Activated CD8-positive, alpha-beta memory T cell treated with anti-CD3 and anti-CD28 coated beads for 1 hour (primary cell): ENCODE measurements at places on chromosomes 11 and 22.

DNA sequence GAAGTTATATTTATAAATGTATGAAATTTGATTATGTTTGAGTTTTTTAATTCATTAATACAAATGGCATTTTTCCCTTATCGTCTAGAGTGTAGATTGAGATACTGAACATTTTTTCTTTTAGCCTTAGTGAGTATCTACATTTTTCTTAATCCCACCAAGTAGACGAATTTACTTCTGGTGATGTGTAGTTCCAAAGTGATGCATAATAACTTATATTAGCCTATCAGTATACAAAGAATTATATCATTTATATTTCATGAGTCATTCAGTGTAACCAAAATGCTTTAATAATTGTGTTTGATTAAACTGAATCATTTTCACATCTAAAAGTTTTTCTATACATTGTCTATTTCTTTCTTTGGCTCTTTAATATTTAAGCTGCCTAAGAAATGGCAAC is 745.6 kb upstream of the LUZP2 start:
- DNase-seq = no peak

DNA sequence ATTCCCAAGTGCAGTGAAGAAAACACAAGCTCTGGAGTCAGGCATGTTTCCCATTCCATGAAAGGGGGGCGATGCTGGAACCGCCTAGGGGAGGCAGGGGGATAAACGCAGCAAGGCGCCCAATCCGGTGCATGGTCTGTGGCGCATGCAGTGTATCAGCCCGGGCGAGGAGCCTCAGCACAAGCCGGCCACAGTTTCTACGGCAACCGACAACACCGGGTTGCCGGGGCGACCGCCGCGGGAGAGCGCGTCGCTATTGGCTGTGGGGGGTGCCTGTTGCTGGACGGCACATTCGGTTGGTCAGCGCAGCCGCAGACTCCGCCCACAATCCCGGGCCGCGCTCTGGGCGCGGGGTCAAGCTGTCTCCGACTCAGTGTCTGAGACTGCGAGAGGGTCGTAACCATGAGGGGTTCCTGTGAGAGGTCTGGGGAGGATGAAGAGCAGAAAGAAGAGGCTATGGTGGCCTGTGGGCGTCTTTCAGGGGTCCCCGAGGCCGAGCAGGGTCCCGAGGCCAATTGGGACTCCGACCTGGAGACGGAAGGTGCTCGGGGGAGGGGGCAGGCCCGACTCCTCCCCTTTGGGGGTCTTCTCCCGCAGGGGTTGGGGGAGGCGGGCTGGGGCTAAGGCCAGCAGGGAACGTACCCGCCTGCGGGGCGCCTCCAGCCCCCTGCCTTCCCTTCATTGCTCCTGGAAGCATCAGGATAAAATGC is at the start of gene LRRC74B:
Gene LRRC74B (plus strand): TSS at position 362 of the 710 bp plus-strand sequence. CDS start 41 bp downstream, at position 403.
- DNase-seq = peak; percentile 17

DNA sequence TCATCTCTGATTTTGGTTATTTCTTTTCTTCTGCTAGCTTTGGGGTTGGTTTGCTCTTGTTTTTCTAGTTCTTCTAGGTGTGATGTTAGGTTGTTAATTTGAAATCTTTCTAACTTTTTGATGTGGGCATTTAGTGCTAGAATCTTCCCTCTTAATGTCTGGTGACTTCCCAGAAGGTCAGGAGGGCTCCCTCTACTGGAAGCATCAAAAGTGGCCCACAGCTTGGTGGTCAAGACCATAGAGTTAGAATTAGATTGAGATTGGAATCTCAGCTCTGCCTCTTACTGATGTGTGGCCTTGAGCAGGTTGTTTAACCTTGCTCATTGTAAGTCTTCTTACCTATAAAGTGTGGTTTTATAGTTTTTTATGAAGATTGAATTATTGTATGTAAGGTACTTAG is 99.3 kb downstream of the FDX1 start:
- DNase-seq = no peak

- no peak for DNase-seq
These were observed 119.4 kb downstream of the HIPK3 start for GRCh38 chr11:33376331-33377310.

- DNase-seq = no peak
These were observed 55.5 kb downstream of the CHRDL2 start for GRCh38 chr11:74675761-74676160.

DNA sequence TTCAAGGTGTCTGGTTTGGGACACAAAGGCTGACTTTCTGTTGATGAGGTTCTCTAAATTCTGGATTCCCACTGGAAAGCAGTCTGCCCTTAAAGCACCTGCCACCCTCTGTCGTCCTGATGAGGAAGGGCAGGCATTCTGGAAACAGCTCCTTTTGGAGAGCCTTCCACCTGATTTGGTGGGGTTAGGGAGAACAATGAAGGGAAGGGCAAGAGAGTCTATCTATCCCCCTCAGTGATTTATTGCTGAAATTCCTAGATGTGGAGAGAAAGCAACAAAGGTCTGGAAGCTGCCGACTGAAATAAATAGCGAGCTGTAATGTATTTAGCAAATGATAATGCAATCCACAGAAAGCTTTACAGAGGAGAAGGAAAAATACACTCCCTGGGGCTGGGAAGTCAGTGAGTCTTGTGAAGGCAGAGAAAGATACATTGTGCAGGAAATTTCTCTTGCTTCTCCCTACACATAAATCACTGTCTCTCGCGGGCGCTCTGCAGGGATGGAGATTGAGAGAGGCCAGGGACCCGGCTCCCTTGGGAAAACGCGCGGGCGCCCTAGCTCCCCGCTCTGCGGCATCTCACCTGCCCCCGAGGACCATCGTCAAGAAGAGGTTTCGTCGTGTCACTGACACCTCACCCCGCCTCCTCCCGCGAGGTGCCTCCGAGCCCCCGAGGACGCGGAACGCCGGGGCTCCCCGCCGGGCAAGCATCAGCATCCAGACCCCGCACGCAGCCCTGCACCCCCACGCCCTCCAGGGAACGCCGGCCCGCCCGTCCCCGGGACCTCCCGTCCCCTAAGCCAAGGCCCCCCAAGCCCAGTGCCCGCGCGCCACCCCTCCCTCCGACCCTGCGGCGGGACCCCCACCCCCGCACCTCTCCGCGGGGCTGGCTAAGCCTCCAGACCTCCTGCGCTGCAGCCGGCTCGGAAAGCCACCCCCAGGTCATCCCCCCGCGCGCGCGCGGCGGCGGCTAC is 673 bp downstream of the CDON start:
- DNase-seq = no peak

DNA sequence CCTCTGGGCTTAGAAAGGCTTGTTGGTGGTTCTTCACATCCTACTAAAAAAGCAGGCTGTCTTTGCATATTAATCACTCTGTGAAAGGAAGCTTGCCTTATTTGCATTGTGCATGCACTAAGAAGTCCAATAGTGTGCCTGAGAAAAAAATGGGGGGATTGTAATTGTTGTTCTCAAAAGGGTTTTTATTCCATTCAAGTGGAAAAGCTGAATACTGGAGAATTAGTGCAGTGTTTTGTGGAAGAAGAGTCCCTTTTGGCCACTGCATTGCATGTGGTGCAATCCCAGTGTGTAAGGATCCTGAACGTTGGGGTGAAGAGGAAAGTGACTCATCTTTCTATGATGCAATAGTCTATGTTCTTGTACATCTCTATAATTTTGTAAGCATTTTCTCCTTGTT is 16.5 kb downstream of the NCAM1 start:
- no peak for DNase-seq

- no peak for DNase-seq
These were observed 164.0 kb downstream of the TENM4 start for GRCh38 chr11:79276736-79277325.

DNA sequence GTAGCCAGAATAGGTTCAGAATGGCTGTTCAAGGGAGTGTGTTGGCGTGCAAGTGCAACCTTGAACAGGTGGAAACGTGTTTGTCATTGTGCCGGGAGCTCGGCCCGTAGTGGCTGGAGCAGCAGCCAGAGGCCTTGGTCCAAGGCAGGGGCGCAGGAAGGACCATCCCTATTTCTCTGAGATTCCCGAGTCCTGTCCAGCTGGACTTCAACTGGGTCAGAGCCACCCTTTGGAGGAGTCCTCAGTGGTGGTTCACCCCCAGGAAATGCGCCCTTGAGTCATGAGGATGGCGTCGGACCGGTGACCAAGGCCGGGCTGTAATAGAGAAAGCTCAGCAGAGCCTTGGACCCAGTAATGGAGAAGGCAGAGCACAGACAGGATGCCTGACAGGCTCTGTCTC is 1402.0 kb downstream of the BRD1 start:
- DNase-seq = no peak

DNA sequence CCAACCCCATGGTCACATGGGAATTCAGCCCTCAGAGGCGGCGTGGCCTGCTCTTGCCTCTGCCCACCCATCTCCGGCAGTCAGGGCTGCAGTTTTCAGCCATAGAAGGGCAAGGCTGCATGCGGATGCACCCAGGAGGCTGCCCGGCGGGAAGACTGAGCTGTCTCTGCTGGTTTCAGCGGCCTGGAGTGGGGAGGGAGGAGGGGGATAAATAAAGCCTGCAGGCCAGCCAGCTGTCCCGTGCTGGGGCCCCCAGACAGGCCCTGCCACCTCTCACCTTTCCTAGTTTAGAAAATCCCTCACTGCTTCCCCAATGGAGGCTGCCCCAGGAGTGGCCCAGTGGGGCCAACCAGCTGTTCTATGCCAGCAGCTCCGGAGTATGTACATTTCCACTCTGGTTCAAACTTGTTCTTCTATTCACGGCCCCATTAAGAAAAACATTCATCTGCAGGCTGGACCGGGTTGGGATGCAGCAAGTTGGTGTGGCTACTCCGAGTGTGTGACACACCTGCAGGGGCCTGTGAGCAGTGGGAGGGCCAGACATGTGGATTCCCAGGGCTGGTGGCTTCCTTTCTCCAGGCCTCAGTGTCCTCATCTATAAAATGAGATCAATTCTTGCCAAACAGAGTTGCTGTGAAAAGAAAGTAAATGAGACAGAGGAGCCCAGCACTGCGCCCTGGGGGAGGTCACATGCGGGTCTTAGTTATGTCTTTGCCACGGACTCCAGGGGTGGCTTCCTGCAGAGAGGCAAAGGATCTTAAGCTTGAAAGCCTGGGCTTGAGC is 5.0 kb downstream of the MICALL1 start:
- DNase-seq = no peak

- no peak for DNase-seq
These were observed 94.6 kb upstream of the CD82 start for GRCh38 chr11:44470854-44471253.

- DNase-seq = no peak
These were observed 160.8 kb upstream of the NECTIN1 start for GRCh38 chr11:119889728-119890280.

DNA sequence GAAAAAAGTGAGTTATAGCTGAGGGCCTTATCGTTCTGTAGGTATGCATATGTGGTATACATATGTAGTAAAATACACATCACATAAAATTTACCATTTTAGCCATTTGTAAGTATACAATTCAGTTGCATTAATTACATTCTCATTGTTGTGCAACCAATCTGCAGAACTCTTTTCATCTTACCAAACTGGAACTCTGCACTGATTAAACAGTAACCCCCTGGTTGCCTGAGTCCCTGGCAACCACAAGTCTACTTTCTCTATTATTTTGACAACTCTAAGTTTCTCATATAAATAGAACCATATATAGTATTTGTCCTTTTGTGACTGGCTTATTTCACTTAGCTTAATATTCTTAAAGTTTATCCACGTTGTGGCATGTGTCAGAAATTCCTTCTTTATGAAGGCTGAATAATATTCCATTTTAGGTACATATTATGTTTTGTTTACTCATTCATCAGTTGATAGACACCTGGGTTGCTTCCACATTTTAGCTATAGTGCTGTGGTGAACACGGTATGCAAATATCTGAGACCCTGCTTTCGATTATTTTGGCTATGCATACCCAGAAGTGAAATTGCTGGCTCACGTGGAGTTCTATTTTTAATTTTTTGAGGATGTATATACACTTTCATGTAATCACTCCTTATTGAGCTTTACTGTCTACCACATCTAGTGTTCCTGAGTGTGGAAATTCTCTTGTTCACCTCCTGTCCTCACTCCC is 1.6 kb upstream of the DDX10 start:
- no peak for DNase-seq

- DNase-seq = no peak
These were observed 5.7 kb upstream of the CDC42EP2 start for GRCh38 chr11:65309006-65309405.

GRCh38 chr11:114239753-114240161 is 56.4 kb upstream of the NNMT start:
- DNase-seq = no peak

GRCh38 chr22:35601743-35602615 is 15.2 kb downstream of the MB start:
- DNase-seq = no peak

DNA sequence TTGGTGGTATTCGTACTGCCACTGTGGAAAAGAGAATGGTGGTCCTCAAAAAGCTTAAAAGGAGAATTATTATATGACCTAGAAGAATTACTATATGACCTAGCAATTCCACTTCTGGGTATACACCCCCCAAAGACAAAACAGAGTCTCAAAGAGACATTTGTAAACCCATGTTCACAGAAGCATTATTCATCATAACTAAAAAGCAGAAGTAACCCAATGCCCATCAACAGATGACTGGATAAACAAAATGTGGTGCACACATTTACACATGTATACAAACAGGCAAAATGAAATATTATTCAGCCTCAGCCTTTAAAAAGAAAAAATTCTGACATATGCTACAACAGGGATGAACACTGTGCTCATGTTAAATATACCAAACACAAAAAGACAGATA is 89.4 kb downstream of the ARHGAP32 start:
- no peak for DNase-seq

- no peak for DNase-seq
These were observed 1.1 kb downstream of the UCP3 start for GRCh38 chr11:74007691-74008372.

- no peak for DNase-seq
These were observed 33.0 kb downstream of the FAR1 start for GRCh38 chr11:13701506-13701905.

DNA sequence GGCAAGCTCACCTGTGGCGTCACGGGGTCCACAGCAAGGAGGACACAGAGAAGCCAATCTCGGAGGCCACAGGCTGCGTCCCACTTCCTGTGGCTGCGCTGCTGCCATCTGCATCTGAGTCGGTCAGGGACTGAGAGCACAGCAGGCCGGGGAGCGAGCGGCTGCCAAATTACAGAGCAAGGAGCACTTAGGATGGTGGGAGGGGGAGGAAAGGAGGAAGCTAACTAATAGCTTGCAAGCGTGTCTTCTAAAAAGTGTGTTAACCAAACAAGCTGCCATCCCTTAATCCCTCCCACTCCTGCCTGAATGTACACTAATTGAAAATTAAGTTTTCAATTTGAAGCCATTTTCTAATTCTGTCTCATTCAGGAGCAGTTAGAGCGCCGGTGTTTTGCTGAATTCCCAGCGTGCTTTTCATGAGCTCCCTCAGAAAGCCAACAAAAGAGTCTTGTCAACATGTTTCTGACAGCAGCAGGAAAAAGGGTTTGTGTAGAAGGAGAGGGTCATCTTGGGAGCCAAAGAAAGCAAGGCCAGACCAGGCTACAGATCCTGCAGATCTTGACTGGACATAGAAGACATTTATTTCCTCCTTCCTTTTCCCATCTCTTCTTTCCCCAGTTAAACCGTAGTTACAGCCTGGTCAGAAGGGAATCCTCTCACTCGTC is 42.4 kb upstream of the API5 start:
- DNase-seq = no peak

DNA sequence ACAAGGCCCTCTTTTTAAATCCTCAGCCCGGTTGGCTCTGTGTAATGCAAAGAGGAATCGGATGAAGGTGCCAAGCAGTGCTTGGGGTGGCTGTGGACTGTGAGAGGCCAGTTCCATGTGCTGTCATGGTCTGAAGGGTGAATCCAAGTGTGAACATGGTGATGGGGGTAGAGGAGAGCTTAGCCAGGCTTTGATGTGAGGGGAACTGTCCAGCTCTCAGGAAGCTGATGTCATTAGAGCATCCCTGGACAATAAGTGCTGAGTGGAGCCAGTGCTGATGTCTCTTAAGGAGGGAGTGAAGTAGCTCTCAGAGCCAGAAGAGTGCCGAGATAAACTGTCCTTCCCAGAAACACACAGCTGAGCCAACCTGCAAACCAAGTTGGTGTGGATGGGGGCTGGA is 53.6 kb downstream of the NAV2 start:
- DNase-seq = no peak
